ENCODE measurements at places on chromosomes 2 and 18. TPM values are rescaled to one million over a fixed set of nuclear protein-coding genes. Genes with fewer than 3 reads are reported as not detected.

The SCYGR8 gene
- total RNA-seq = not detected

The ABHD1 gene
- 1.5 TPM for total RNA-seq

The CHRNG gene
- total RNA-seq = not detected

DNA sequence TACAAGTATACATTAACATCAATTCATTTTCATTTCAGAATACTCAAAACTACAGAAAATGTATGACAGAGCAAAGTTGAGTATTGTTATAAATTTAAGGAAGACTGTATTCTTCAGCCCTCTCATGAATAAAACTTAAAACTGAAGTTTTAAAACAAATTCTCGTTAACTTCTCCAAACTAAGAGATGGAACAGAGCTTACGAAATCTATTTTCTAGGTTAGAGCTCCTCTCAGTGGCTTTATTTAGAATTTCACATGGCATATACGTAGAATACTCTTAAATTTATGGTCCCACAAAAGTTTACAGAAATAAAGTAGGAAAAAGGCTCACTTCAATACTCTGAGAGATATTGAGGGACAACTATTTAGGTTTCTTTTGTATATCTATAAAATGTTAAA lies 612.1 kb downstream of the KCNJ3 start:
- no peak for DNase-seq

DNA sequence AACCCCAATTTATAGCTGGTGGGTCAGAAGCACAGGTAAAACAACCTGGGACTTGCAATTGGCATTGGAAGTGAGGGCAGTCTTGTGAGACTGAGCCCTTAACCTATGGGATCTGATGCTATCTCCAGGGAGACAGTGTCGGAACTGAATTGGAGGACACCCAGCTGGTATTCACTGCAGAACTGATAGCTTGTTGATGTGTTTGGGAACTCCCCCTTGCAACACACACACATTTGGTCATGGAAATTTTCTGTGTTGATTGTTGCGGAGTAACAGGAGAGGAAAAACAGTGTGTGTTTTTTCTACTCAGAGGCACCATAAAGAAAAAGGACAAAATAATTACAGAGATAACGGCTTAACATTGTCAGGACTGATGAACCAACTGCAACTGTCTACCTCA lies 16.1 kb downstream of the TPGS2 start:
- no peak for DNase-seq

All from naive thymus-derived CD4-positive, alpha-beta T cell (primary cell).